ENCODE measurements at places on chromosomes 1 and 21. TPM values are rescaled to one million over a fixed set of nuclear protein-coding genes. Genes with fewer than 3 reads are reported as not detected.

RNF11 gene
- total RNA-seq: 34.8 TPM

LMOD1 gene
- total RNA-seq: 114 TPM

SPRR4 gene
- total RNA-seq: not detected

BSND gene
- total RNA-seq: not detected

KLF17 gene
- not detected for total RNA-seq

All from transverse colon (tissue), 4 donors.